Stimulated activated CD4-positive, alpha-beta T cell treated with anti-CD3 and anti-CD28 coated beads, Interleukin-4, amount 100 ng/mL, for 24 hours (primary cell): ENCODE measurements at places on chromosomes 12 and 14.
A peak's percentile ranks its signal among the peaks of the same experiment; 100 is the strongest.

- no peak for DNase-seq
Observed at GRCh38 chr12:43653917-43654316, 101.9 kb upstream of the ADAMTS20 start.

DNA sequence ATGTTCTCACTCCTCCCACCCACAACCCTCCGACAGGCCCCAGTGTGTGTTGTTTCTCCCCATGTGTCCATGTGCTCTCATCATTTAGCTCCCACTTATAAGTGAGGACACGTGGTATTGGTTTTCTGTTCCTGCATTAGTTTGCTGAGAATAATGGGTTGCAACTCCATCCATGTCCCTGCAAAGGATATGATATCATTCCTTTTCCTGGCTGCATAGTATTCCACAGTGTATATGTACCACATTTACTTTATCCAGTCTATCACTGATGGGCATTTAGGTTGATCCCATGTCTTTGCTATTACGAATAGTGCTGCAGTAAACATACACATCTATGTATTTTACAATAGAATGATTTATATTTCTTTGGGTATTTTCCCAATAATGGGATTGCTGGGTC is 77.5 kb downstream of the SLCO1A2 start:
- DNase-seq, result no peak

- DNase-seq, result peak; percentile 80
Observed at GRCh38 chr12:6554168-6555017, 1.4 kb downstream of the IFFO1 start.

DNA sequence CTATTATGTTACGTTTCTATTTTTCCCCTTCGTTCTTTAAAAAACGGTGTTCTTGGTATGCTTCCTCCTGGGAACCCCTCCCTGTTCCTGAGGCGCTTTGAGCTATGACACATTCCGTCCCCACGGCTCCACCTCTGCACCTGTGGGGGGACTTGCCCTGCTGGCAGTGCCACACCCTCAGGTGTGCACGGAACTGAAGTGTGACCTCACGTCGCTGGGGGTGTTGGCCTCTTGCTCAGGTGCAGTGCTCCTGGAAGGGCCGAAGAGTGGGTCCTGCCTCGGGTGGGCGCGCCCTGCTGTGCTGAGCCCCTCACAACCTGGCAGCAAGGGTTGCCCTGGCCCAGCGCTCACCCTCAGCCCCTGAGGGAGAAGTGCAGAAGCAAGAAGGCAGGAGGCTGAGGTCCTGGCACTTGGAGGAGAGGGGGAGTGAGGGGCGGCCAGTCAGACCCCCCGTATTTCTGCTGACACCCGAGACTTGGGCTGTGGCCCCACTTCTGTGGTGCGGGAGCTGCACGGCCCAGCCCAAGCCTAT is 4.9 kb downstream of the AMN start:
- DNase-seq, result no peak

- no peak for DNase-seq
Observed at GRCh38 chr14:78863143-78863542, 693.0 kb downstream of the NRXN3 start.

DNA sequence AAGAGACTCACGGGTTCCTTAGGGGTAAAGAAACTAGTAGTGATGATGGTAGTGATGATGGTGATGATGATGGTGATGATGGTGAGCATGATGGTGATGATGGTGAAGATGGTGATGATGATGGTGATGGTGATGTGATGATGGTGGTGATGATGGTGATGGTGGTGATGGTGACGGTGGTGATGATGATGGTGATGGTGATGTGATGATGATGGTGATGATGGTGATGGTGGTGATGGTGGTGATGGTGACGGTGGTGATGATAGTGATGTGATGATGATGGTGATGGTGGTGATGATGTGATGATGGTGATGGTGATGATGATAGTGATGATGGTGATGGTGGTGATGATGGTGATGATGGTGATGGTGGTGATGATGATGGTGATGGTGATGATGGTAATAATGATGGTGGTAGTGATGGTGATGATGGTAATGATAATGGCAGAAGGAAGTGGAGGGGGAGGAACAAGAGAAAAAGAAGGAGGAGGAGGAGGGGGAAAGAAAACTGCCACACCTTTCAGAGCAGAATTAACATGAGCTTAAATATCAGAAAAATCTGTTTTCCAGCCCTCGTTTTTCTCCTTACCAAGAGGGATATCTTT is 85.5 kb downstream of the FZD10 start:
- DNase-seq, result no peak

GRCh38 chr14:87989221-87989955 is 3.6 kb downstream of the GALC start:
- DNase-seq, result no peak

DNA sequence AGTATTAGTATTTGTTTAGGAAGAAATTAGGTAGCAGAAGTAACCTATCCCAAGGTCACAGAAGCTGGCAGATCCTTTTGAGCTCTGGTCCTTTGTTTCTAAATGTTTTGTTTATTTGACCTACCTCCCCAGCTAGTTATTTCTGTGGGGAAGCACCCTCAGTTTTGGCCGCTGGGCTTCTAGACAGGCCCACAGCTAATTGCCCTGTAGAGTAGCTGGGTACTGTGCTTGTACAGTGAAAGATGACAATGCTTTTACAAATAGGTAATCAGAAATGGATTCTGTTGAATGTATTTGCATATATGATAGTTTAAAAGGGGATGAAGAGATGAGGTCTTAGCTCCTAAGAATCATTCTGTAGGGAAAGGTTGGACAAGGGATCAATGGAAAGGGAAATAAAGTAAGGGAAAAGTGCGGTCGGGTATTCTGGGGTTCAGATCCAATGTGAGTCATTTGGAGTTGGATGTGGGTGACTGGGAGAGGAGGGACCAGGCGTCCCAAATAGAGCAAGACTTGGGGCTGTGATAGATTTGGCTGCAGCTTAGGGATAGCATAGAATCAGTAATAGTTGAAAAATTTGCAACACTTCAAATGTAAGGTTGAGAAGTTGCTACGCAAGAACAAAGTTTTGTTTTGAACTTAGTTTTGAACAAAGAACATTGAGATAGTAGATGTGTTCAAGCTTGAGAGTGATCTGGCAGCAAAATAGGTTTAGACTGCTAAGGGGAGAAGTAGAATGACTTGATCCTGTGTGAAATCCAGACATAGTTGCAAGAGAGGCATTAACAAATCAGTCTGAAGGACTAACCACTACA is 3.6 kb downstream of the NUDT4 start:
- no peak for DNase-seq

DNA sequence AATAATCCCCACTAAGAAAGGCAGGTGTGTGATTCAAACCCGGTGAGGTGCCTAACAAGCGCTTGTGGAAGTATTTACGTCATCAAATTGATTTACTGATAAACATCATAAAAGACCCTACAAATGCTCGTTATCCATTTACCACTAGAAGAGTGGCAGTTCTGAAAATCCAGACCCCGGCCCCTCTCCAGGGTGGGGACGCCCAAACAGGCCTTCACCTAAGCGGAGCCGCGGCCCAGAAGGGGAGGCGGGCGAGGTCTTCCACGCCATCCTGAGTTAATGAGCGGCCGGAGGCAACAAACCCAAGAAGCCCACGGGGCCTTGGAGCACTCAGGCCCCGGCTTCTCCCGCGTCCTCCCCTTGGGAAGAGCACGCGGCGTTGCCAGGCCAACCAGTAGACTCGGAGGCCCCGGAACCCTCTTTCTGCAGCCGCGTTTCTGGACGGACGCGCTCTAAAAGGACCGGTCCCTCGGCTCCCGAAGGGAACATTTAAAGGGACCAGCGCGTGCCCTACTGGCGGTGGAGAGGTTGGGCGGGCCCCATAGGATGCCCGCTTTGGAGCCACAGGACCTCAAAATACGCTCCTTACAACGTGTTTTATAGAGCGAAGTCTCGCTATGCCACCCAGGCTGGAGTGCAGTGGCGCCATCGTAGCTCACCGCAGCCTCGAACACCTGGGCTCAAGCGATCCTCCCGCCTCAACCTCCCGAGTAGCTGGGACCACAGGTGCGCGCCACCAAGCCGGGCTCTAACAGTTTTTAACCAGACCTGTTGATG is 3.5 kb downstream of the PTPN21 start:
- peak; percentile 64 for DNase-seq

- no peak for DNase-seq
Observed at GRCh38 chr12:16008421-16008824, 97.3 kb downstream of the DERA start.

- no peak for DNase-seq
Observed at GRCh38 chr14:77314043-77314442, 6.6 kb downstream of the POMT2 start.

- no peak for DNase-seq
Observed at GRCh38 chr12:46296822-46297221, 28.0 kb upstream of the SLC38A1 start.

GRCh38 chr12:131599190-131600159 is 111.4 kb upstream of the SFSWAP start:
- DNase-seq, result no peak

DNA sequence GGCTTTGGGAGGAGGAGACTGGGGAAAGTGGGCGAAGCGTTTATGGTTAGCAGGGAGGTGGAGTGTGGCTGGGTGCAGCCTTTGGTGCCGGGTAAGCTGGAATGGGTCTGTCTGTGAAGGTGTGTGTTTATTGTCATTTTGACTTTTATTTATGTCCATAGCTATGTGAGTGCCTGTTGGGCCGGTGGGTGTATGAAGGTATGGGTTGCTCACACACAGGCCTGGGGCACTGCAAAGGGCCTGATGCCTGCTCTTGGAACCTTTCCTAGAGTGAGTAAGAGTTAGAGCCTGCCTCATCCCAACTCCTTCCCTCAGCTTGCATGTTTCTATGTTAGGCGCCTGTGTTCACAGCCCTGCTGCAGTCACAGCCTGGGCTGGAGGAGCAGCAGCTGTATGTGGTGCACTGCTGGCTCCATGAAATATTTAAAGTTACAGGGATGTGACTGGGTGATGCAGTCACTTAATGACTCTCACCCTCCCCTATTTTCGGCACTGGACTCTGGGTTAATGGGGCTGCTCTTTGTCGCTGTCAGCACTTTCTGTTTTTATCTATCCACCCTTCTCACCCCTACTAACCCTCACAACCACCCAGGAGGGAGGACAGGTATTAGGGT is 2.6 kb upstream of the PPP1R1A start:
- no peak for DNase-seq

GRCh38 chr12:64569923-64570691 is 40.2 kb upstream of the RASSF3 start:
- no peak for DNase-seq

GRCh38 chr12:42432517-42433140 is 106.7 kb downstream of the PPHLN1 start:
- DNase-seq, result no peak

DNA sequence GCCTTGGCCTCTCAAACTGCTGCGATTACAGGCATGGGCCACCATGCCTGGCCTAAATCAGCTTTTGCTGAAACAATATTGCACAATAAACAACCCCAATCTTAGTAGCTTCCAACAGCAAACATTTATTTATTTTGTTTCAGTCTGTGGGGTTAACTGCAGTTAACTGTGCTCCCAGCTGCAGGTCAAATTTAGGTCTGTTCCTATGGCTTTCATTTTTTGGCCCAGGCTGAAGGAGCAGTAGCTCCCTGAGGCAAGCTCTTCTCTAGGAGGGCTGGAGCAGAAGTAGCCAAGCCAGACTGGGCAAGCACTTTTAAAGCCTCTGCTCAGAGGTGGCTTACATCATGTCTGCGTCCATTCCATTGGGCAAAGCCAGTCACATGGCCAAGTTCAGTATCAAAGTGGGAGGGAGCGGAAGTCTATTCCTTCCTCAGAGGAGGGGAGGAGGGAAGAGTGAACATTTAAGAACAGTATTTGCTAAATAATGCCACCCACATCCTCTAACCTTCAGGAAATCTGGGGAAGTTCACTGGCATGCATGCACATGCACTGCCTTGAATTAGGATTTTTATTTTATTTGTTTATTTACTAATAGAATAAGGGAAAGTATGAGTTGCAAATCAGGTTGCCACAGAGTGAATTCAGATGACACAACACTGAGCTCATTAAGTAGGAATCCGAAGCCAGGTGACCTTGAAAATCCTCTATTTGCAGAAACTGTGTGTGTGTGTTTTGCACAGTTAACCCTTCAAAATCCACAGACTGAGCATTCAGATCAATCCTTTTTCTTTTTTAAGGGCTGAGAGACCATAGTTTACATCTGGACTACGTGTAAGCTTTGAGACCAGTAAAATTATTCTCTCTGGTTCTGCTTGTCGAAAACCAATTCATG is 122.0 kb upstream of the SEL1L start:
- no peak for DNase-seq

DNA sequence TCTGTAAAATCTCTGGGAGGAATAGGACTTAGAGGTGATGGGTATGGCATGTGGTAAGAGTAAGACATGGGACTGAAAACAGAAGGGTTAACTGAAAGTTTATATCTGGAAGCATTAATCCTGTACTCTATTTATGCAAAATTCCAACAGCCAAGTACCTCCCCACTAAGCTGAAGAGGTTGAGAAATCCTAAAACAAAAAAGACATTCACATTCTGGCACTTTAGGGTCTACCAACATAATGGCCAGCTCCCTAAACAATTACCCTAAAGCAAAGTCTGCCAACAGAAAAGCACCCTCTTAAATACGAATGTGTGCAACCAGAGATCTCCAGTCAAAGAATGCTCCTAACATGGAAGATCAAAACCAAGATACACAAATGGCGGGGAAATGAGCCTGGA is 87.4 kb downstream of the GTF2A1 start:
- no peak for DNase-seq

- DNase-seq, result peak; percentile 2
Observed at GRCh38 chr12:34397591-34398365, 375.5 kb downstream of the ALG10 start.

DNA sequence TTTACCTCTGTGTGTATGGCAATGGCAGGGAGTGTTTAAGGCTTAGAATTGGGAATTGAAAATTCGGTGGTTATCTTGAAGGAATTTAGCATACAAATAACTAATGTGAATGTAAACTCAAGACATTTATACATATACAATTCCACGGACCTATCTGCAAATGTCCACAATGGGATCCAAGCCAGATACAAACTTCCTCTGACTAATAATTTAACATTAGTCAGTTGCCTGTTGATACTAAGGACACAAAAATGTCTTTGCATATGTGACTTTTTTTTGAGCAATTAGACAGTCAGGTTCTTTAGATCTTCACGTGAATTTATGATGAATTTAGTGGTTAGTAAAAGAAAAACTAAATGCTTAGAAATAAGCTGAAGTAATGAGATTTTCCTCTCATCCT is 40.5 kb downstream of the ESR2 start:
- DNase-seq, result no peak

DNA sequence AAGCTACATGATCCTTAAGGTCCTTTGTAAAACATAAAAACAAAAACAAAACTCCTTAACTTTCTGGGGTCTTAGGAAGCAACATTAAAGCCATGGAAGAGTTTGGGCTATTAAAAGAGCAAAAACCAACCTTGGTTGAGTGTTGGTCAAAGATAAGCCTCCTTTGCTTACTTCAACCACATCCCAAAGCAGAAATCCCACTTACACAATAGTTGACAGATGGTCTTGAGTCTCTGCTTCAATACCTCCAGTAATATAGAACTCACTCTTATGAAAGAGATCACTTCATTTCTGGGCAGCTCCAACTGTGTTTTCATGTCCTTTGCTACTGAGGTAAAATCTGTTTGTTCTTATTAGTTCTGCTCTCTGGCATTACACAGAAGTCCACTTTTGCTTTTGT is 125.8 kb downstream of the SLC38A4 start:
- no peak for DNase-seq

- DNase-seq, result no peak
Observed at GRCh38 chr12:123908884-123909725, 63.5 kb downstream of the CCDC92 start.
